Hepatocyte (in vitro differentiated cells): ENCODE measurements at places on chromosomes 4 and X.

DNA sequence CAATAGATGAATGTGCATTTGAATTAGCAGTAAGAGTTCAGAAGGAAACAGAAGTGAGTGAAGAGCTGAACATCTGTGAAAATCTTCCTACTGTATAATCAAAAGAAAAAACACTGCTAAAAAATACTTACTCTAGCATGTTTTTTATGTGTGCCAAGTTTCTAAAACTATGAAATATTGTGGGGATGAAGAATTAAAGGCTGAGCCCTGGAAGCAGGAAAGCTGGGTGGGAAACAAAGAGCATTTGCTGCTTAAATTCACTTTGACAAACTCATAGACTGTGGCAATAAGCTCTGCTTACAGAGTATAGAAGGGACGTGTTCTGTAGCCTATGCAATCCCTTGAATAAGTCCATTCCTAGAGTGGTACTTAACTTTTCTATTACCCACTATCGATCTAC is 261.7 kb downstream of the ANKRD50 start:
- no peak overlapping the region for H3K27ac ChIP-seq
- H3K36me3 ChIP-seq = no peaks in the 10 kb centered on the region
- H3K27me3 ChIP-seq = no peaks in the 10 kb centered on the region

- H3K4me1 ChIP-seq = no peaks in the 10 kb centered on the region
- no peak overlapping the region for H3K4me3 ChIP-seq
- no peaks in the 10 kb centered on the region for H3K36me3 ChIP-seq
- H3K27me3 ChIP-seq = no peaks in the 10 kb centered on the region
- no peak overlapping the region for H3K27ac ChIP-seq
Measured at GRCh38 chrX:51463322-51463721, 33.1 kb downstream of the NUDT11 start.

DNA sequence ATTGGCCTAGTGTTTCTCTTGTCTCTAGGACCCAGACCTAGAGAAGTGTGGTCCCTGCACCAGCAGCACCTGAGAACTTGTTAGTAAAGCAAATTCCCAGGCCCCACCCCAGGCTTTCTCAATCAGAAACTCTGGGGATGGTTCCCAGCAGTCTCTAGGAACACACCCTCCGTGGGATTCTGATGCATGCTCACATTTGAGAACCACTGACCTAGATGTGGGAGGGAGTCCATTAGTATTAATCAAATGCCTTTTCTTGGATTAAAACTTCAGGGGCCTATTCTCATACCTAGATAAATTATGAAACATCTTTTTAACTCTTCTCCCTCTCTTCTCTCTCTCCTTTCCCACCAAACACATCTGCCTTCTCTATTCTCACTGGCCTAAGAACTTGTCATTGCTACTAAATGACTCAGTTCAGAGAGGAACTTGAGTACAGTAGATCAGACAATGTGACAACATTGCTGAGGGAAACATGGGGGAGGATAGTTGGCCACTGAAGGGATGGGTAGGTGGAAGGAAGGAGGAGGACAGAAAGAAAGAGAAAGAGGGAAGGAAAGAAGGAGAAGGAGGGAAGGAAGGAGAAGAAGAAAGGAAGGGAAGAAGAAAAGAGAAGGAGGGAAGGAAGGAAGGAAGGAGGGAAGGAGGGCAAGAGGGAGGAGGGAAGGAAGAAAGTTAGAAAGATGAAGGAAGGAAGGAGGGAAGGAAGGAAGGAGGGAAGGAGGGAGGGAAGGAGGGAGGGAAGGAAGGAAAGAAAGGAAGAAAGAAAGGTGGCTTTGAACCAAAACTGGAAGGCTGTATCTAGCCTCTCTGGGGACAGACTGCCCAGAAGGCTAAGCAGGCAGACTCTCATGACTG is 132.7 kb upstream of the MAP3K15 start:
- H3K27ac ChIP-seq = no peak overlapping the region
- H3K36me3 ChIP-seq = no peaks in the 10 kb centered on the region
- no peak overlapping the region for H3K4me3 ChIP-seq
- no peak for DNase-seq
- H3K27me3 ChIP-seq = no peaks in the 10 kb centered on the region

DNA sequence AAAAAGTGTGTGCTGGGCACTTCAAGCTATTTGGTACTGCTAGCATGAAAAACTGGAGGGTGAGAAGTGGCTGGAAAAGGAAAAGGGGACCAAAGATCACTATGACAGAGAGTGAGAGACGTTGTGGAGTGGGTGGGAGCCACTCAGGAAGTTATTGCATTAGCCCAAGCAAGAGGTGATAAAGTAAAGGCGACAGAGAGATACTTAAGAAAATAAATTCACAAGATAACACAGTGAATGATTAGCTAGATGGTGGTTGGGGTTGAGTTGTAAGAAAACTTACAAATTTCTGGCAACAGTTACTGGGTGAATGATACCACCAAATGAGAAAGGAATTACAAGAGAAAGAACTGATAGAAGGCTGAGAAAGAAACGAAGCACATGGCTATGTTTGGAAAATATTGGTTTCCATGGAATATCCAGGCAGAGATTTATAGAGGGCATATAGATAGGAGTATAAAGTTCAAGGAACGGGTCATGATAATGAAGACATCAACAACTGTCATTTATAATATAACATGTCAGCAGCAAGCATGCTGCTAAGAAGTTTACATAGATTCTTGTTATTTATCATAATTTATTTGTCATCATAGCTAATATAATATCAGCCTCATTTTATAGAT is 60.7 kb downstream of the CASK start:
- no peaks in the 10 kb centered on the region for H3K27me3 ChIP-seq
- H3K4me1 ChIP-seq = peaks cover 2% of the 10 kb centered on the region
- H3K27ac ChIP-seq = no peak overlapping the region
- peak; percentile 5 for DNase-seq
- no peaks in the 10 kb centered on the region for H3K36me3 ChIP-seq
- no peak overlapping the region for H3K4me3 ChIP-seq

DNA sequence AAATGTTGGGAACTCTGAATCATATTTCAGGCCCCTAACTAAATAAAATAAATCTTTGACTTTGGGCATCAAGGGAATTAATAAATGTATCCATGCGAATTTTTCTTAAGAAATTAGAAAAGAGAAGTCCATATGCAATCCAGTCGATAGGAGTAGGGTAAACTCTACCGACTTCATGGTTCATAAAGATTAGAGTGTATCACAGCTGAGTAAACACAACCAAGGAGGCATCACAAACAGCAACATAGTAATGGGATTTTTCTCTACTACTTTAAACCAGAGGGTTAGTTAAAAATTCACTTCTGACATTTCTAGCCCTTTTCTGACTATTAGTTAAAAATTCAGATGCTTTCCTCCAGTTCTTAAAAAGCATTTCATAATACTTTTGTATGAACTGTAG is 19.9 kb downstream of the SEPTIN11 start:
- DNase-seq = no peak
- no peaks in the 10 kb centered on the region for H3K27me3 ChIP-seq
- no peak overlapping the region for H3K27ac ChIP-seq
- H3K36me3 ChIP-seq = no peaks in the 10 kb centered on the region
- H3K4me3 ChIP-seq = no peak overlapping the region

DNA sequence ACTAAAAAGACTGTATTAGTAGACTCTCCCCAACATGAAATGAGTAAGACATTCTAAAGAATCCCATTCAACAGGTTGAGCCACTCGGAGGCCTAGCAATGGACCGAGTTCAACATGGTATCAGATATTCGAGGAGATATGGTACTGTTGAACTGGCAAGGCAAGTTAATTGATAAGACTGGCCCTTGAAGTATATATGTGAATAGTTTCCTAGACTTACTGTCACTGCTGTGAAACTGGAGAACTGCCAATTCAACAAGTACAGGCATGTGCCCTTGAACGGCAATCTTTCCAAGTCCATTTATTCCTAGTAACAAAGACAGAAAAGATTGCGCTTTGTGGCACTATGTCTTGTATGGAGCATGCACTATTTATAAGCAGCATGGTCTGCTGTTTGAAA is 24.4 kb downstream of the FAT1 start:
- no peaks in the 10 kb centered on the region for H3K27me3 ChIP-seq
- peak overlapping the region; percentile 55 for H3K27ac ChIP-seq
- DNase-seq = peak; percentile 44
- peaks cover 21% of the 10 kb centered on the region for H3K4me1 ChIP-seq
- H3K4me3 ChIP-seq = no peak overlapping the region

- no peaks in the 10 kb centered on the region for H3K27me3 ChIP-seq
- H3K27ac ChIP-seq = no peak overlapping the region
- peak; percentile 4 for DNase-seq
- H3K4me1 ChIP-seq = no peaks in the 10 kb centered on the region
- no peak overlapping the region for H3K4me3 ChIP-seq
Measured at GRCh38 chrX:149571770-149572169, 15.5 kb downstream of the MAGEA9B start.

- no peak for DNase-seq
- H3K4me3 ChIP-seq = no peak overlapping the region
- H3K36me3 ChIP-seq = no peaks in the 10 kb centered on the region
- H3K27ac ChIP-seq = no peak overlapping the region
Measured at GRCh38 chrX:135544338-135544948, 24.0 kb downstream of the INTS6L start.

GRCh38 chr4:6264225-6264540 is 5.5 kb upstream of the WFS1 start:
- peak; percentile 72 for DNase-seq
- no peaks in the 10 kb centered on the region for H3K27me3 ChIP-seq
- H3K4me1 ChIP-seq = no peaks in the 10 kb centered on the region
- H3K36me3 ChIP-seq = no peaks in the 10 kb centered on the region

DNA sequence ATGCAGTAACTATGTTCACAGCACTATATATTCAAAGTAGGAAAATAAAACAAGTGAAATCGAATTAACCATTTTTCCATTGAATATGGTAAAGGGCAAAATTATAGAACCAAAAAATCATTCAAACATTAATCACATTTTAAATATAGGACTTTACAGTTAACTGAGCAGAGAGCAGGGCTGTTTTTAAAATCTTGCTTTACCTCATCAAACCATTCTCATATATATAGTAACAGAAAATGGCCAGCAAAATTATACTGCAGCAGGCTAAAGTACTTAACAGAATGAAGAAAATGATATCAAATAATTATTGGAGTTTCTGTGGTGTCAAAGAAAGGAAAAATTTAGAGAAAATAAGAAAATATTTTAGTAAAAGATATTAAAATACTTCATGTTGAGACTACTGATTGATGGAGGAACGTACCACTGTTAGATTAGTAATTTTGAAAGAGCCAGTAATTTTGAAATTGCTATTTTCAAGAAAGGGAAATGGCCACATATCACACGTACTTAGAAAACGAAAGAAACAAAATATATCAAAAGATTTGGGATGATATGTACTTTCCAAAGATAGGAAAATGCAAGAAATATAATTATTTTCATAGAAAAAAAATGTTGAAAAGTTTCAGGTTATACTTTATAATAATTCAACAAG is 813.7 kb downstream of the DMD start:
- no peaks in the 10 kb centered on the region for H3K4me1 ChIP-seq
- H3K27me3 ChIP-seq = no peaks in the 10 kb centered on the region
- H3K27ac ChIP-seq = no peak overlapping the region
- H3K36me3 ChIP-seq = no peaks in the 10 kb centered on the region
- DNase-seq = no peak

- no peak overlapping the region for H3K27ac ChIP-seq
- no peaks in the 10 kb centered on the region for H3K36me3 ChIP-seq
- H3K4me3 ChIP-seq = no peak overlapping the region
- H3K4me1 ChIP-seq = peaks cover 25% of the 10 kb centered on the region
Measured at GRCh38 chr4:158814636-158815330, 46.0 kb downstream of the FNIP2 start.

DNA sequence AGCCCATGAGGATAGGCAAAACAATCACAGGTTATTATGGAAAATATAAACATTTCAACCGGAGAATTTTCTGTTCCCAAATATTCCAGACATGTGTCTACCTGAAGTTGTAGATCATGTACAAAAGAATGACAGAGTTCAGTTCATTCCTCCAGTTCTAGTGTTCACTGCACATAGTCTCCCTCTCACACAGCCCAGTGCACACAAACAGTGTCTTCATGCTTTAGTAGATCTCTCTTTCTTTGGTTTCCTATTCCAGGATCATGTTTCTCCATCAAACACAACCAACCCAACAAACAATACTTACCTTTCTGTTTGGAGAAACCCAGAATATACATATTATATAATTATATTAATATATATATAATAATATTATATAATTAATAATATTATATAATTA is 671.9 kb downstream of the TRIML1 start:
- H3K27ac ChIP-seq = no peak overlapping the region
- no peaks in the 10 kb centered on the region for H3K4me1 ChIP-seq
- DNase-seq = no peak
- no peak overlapping the region for H3K4me3 ChIP-seq
- no peaks in the 10 kb centered on the region for H3K36me3 ChIP-seq

GRCh38 chr4:8046925-8047541 is 107.4 kb upstream of the AFAP1 start:
- no peaks in the 10 kb centered on the region for H3K27me3 ChIP-seq
- no peak overlapping the region for H3K27ac ChIP-seq
- no peaks in the 10 kb centered on the region for H3K36me3 ChIP-seq
- H3K4me1 ChIP-seq = peaks cover 8% of the 10 kb centered on the region
- no peak for DNase-seq

- H3K4me1 ChIP-seq = no peaks in the 10 kb centered on the region
- no peak overlapping the region for H3K27ac ChIP-seq
- H3K4me3 ChIP-seq = no peak overlapping the region
- no peaks in the 10 kb centered on the region for H3K36me3 ChIP-seq
Measured at GRCh38 chrX:97616883-97617530, 733.3 kb downstream of the RPA4 start.
